Stimulated activated CD4-positive, alpha-beta T cell treated with anti-CD3 and anti-CD28 coated beads, Interleukin-2, amount 100 ng/mL, for 48 hours (primary cell): ENCODE measurements at places on chromosomes 1 and 21.

DNA sequence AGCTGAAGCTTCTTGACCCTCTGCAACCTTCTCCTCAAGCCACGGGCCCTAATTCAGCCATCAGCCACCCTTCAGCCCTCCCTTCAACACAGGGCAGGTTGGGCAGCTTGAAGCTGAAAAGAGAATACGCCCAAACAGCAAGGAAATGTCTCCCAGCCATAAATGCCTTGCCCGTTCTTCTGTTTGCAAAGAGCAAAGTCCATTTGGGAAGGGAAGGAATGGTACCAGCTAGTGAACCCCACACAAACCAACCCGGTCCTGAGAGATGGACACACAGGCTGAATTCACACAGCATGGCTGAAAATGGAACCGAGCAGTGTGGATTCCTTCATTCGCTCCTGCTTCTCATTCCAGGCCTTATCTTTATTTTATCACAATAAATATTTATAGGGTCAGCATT is 11.5 kb downstream of the PLEKHA6 start:
- DNase-seq, result no peak

DNA sequence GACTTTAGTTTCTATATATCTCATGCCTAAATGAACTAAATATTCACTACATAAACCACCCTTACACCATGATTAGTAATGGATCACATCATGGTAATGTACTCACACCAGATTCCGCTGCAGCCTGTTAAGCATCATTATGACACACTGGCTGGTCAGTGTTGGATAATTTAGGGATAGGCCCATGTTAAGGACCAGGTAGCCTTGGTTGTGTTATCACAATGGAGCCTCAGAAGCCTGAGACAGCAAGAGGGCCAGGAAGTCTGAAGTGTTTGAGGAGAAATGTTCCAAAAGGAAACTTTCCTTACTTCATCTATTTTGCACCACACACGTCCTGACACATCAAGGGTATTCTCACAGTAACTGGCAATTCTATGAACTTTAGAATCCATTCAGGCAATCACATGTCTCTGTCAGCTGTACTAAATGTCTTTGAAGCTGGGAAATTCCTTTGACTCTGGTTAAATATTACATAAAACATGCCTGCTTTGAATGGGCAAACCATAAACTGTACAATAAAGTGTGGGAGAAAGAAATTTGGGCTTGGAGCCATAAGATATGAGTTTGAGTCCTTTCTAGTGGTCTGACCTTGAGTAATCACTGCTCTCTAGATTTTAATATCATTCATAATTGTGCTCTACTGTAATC is 105.3 kb upstream of the DPT start:
- no peak for DNase-seq

DNA sequence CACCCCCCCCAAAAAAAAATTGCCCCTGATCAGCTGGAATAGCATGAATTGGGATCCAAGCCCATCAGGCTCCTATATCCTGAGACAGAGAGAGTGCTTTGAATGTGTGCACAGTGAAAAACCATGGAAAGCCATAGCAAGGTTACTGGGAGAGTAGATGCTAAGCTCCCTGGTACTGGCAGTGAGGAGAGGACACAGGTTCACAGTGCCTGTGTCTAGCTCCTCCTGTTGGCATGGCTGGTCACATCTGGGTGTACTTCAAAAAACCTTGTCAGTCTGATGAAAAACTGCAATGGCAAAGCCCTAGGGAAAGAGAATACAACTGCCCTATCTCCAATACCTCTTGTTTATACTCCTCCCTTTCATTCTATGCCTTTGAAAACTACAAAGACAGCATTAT is 12.9 kb downstream of the COPA start:
- no peak for DNase-seq

- DNase-seq, result no peak
Measured at GRCh38 chr1:31207569-31207968, 32.1 kb downstream of the NKAIN1 start.

- no peak for DNase-seq
Measured at GRCh38 chr1:211566431-211567025, 12.4 kb downstream of the SLC30A1 start.

GRCh38 chr1:82893712-82894470 is 1093.2 kb downstream of the ADGRL2 start:
- no peak for DNase-seq

GRCh38 chr1:151510614-151510956 is 602 bp upstream of the CGN start:
- no peak for DNase-seq

- DNase-seq, result no peak
Measured at GRCh38 chr1:244431166-244431565, 20.5 kb downstream of the ADSS2 start.

DNA sequence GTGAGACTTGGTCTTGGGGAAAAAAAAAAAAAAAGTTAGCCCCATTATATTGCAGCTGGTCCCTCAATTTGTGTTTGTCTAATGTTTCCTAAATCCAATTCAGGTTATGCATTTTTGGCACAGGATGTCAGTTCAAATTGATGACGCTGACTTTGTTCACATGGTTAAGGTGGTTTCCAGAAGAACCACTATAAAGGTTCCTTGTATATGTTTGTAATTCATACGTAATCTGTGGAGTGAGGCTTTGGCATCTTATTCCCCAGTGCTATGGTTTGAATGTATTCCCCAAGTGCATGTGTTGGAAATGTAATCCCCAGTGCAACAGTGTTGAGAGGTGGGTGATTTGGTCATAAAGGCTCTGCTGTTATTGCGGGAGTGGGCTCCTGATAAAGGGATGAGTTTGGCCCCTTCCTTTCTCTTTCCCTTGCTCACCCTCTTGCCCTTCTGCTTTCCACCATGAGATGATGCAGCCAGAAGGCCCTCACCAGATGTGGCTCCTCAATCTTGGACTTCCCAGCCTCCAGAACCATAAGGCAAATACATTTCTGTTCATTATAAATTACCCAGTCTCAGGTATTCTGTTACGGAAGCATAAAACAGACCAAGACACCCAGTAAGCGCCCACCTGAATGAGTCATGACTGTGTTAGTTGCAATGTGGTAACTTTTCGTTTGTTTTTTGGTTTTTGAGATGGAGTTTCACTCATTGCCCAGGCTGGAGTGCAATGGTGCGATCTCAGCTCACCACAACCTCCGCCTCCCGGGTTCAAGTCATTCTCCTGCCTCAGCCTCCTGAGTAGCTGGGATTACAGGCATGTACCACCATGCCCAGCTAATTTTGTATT is 19.5 kb upstream of the HLCS start:
- DNase-seq, result no peak

GRCh38 chr1:174720618-174721017 is 272.9 kb downstream of the GPR52 start:
- no peak for DNase-seq

DNA sequence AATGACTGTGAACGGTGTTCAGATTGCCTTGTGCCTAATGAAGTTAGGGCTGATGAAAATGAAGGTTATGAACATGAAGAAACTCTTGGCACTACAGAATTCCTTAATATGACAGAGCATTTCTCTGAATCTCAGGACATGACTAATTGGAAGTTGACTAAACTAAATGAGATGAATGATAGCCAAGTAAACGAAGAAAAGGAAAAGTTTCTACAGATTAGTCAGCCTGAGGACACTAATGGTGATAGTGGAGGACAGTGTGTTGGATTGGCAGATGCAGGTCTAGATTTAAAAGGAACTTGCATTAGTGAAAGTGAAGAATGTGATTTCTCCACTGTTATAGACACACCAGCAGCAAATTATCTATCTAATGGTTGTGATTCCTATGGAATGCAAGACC is 96.6 kb downstream of the ZFYVE9 start:
- DNase-seq, result no peak

DNA sequence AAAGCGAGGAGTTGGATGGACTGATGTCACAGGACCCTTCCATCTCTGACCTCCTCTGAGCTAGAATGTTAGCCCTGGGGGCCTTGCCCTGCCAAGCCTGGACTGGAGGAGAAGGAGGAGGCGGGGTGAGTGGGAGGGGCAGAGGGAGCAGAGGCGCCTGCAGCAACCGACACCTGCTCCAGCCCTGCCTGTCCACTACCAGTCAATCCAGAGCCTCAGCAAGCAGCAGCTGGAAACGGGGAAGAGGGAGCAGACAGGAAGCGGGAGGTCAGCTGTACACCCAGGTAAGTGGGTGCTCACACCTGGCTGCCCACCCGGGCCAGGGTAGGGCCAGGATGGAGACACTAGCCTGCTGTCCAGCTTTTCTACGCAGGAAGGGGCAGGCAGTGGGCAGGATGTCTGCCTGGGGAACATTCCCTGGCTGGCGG is at the start of gene IGFN1:
Gene IGFN1, plus strand, starts transcription at position 201 of the 428 bp plus-strand sequence. CDS start 2,470 bp downstream, outside the sequence.
- DNase-seq, result no peak

DNA sequence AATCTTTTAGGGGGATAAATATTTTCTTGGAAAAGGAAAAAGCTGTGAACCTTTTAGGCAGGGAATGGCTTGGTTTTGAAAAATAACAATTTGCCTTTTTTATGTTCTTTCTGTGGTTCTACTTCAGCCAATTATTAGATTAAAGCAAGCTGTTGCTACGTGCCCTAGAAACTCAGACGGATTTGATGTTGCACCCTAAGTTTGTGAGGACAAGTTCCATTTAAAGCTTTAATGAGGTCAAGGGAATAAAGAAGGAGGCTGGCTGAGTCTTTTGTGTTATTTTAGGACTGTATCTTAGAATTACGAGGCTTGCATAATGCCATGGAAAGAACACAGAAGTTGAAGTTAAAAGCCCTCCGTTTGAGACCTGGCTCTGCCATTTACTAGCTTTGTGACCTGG is 216.9 kb downstream of the NUF2 start:
- no peak for DNase-seq

DNA sequence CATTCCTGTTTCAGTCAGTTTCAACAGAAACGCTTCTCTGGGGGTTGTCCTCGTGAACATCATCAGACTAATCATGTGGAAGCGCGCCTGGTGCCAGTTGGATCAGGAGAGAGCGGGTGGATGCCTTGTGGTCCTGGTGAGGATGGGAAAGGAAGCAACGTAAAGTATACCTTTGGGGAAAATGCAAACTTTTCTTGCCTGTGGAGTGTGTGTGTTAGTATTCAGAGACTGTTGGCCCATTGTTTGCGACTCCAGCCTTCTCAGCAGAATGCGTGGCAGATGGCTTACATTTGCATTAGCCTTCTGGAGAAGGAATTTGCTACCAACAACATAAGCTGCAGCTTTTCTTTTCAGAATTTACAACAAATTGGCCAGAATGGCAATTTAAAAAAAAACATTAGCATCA is 173.9 kb downstream of the RWDD3 start:
- no peak for DNase-seq

DNA sequence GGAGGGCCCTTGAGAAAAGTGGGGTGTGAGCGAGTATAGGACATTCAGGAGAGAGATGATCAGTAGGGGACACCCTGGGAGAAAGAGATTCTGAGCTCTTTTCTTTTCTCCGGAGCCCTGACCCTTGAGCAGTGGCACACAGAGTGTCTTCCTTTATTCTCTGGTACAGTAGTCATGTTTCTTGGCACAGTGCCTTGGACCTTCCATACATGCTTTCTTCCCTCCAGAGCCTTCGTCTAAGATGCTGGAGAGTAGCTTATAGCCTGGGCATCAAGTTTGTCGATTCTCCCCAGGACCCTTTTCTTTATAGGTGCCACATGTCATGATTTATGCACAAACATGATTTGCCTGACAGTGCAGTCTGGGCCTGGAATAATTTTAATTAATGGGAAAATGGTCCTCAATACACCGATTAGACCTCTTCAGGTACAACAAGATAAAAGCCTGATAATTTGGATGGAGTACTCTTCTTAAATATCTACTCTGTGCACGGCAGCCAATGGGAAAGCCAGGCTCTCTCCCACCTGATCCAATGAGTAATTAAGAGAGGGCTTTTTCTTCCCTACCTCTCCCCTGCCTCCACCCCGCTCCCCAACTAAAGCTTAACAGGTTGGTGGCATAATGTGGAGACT is at the start of gene TBX19:
Gene TBX19, plus strand, starts transcription at position 582 of the 632 bp plus-strand sequence. CDS start 214 bp downstream, outside the sequence.
- DNase-seq, result no peak

- no peak for DNase-seq
Measured at GRCh38 chr1:86226204-86226603, 69.6 kb upstream of the COL24A1 start.

DNA sequence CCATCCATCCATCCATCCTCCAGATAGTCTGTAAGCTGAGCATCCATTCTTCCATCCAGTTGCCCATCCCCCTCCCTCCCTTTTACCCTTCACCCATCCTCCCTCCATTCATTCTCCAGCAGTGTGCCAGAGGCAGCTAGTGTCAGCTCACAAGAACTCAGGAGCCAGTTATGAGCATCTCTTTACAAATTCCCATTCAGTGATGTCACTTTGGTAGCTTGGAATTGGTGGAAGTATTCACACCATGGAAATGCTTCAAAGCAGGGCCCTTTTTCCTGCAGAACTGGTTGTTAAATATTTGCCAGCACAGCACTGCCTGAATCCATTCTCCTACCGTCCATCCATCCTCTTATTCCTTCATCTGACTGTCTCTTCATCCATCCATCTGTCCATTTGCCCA is 72.5 kb downstream of the ARHGEF10L start:
- no peak for DNase-seq

DNA sequence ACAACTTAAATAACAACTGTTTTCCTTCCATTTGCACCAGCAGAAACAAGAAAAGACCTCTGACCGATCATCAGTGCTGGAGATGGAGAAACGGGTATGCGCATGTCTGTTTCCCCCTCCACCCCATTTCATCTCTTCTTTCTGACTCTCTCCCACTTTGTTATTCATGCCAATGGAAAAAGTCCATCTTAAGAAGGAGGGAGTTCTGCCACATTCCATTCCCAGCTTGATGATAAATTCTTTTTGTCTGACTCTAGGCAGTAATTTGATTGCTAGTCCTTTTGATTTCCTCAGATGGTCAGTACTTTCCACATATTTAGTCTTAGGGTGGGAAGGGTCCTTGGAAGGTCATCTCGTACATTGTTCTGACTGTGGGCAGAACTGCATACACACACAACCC is 142.5 kb downstream of the SYT2 start:
- no peak for DNase-seq

- no peak for DNase-seq
Measured at GRCh38 chr1:76433526-76433925, 359.0 kb downstream of the ST6GALNAC3 start.

DNA sequence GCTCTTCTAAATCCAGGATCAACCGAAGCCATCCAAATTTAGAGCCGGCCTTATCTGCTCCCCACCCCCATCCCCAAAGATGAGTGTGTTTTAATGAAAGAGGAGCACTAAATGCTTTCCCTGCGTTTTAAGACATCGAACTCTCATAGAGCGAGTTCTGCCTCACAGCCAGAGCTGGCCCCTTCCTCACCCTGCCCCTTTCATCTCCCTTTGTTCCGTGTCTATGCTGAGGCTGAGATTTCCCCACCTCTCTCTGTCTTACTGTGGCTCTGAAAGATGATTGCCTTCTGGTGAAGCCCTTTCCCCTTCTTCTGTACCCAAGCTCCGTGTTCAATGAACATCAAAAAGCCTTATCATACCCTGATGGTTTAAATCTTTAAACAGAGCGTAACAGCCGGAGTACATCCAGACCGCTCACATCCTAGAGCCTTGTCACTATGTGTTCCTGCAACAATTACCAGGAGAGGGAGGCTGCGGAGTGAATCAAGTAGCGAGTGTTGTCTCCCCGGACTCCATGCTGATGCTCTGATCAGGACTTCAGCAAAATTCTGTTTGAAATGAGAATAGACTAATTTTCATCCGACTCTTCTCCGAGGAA is 110.1 kb downstream of the ZNF326 start:
- DNase-seq, result no peak
